ENCODE measurements at places on chromosomes 16 and 17.

GRCh38 chr17:75288770-75289114 is 491 bp downstream of the SLC25A19 start:
- H3K27me3 ChIP-seq = no peaks in the 10 kb centered on the region
- H3K27ac ChIP-seq = peak overlapping the region; percentile 50
- peaks cover 18% of the 10 kb centered on the region for H3K36me3 ChIP-seq

GRCh38 chr16:50011707-50012106 is 13.3 kb upstream of the CNEP1R1 start:
- H3K4me3 ChIP-seq = no peak overlapping the region
- no peaks in the 10 kb centered on the region for H3K36me3 ChIP-seq
- no peaks in the 10 kb centered on the region for H3K4me1 ChIP-seq
- peaks cover 3% of the 10 kb centered on the region for H3K27me3 ChIP-seq
- DNase-seq = no peak
- no peak overlapping the region for H3K27ac ChIP-seq

DNA sequence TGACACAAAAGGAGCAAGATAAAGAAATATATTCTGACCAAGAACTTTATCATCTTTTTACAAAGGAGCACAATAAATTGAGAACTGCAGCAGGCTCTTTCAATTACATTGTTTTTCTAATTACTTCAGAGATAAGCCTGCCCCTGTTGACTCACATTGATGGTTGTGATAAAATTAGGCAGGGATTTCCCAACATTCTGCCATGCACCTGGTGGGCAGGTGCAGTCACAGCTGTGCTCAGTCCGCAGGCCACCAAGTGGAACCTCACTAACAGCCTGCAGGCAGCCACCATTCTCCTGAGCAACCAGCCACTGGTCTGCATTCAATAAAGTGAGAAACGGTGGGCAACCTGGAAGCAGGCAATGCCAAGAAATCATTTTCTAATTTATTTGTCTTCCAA is 5.1 kb downstream of the FANCA start:
- H3K36me3 ChIP-seq = no peaks in the 10 kb centered on the region
- DNase-seq = no peak
- no peaks in the 10 kb centered on the region for H3K27me3 ChIP-seq
- no peaks in the 10 kb centered on the region for H3K4me1 ChIP-seq
- H3K27ac ChIP-seq = no peak overlapping the region
- no peak overlapping the region for H3K4me3 ChIP-seq

- no peak for DNase-seq
- H3K4me3 ChIP-seq = no peak overlapping the region
- no peaks in the 10 kb centered on the region for H3K36me3 ChIP-seq
- no peak overlapping the region for H3K27ac ChIP-seq
- no peaks in the 10 kb centered on the region for H3K27me3 ChIP-seq
Measured at GRCh38 chr16:78034530-78034929, 12.2 kb downstream of the CLEC3A start.

DNA sequence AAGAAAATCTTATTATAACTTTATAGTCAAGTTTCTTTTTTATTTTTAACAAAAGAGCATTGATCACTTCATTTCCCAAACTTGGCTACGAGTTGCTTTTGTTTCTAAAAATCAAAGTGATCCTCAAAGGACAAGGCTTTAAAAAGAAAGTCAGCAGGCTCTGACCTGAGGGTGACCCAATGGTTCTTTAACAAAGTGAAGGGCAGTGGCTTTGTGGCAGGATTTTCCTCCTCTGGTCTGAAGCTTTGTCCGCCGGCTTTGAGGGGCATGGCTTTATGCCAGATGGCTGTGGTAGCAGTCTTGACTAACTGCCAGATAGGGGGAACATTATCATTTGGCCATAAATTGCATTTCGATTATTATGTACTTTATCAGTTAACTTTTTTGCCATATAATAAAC is 28.5 kb downstream of the IQCK start:
- no peak for DNase-seq
- H3K4me1 ChIP-seq = no peaks in the 10 kb centered on the region
- H3K4me3 ChIP-seq = no peak overlapping the region
- no peak overlapping the region for H3K27ac ChIP-seq
- no peaks in the 10 kb centered on the region for H3K27me3 ChIP-seq
- H3K36me3 ChIP-seq = no peaks in the 10 kb centered on the region

DNA sequence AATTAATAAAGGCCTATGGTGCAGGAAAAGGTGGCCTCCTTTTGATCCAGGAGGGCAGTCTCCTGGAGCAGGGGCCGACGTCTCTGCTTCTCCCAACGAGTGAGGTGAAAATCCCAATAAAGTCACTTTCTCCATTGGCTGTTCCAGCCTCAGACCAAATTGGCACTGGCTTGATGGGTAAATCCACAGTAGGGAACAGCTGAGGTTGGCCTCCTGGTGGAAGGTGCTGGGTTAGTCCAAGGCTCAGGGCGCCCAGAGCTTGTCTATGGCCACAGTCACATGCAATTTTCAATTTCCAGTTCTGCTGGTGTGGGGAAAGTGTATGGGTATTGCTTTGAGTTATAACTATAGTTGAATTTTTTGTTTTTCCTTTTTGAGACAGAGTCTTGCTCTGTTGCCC is 79.0 kb downstream of the NETO2 start:
- no peak for DNase-seq
- H3K4me1 ChIP-seq = no peaks in the 10 kb centered on the region
- H3K27me3 ChIP-seq = no peaks in the 10 kb centered on the region
- H3K27ac ChIP-seq = no peak overlapping the region
- no peaks in the 10 kb centered on the region for H3K36me3 ChIP-seq
- H3K4me3 ChIP-seq = no peak overlapping the region

- H3K27ac ChIP-seq = no peak overlapping the region
- no peaks in the 10 kb centered on the region for H3K27me3 ChIP-seq
- peaks cover 30% of the 10 kb centered on the region for H3K36me3 ChIP-seq
- H3K4me1 ChIP-seq = no peaks in the 10 kb centered on the region
- DNase-seq = no peak
Measured at GRCh38 chr17:30524847-30525246, 47.6 kb downstream of the GOSR1 start.

DNA sequence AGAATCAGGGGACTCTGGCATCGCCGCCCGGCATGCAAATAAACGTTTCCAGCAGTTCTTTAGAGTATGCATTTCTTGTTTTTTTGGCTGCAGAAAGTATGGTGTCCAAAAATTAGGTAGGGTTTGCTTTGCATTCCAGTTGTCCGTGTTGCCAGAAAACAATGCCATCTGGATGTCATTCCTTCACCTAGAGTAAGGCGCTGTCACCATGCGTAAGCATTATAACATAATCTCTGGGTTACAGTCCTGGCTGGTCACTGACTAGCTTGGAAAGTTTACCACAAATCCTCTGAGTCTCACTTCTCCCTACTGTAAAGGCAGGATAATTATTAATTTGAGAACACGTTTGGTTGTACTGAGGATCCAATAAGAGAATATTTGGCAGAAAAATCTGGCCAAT is 457.7 kb downstream of the XYLT1 start:
- H3K4me3 ChIP-seq = no peak overlapping the region
- no peaks in the 10 kb centered on the region for H3K36me3 ChIP-seq
- no peaks in the 10 kb centered on the region for H3K27me3 ChIP-seq
- H3K27ac ChIP-seq = peak overlapping the region; percentile 92
- DNase-seq = no peak
- peaks cover 13% of the 10 kb centered on the region for H3K4me1 ChIP-seq

- no peak overlapping the region for H3K4me3 ChIP-seq
- no peak for DNase-seq
- H3K4me1 ChIP-seq = no peaks in the 10 kb centered on the region
- no peaks in the 10 kb centered on the region for H3K27me3 ChIP-seq
- no peaks in the 10 kb centered on the region for H3K36me3 ChIP-seq
Measured at GRCh38 chr17:32588982-32589381, 102.2 kb downstream of the CDK5R1 start.

DNA sequence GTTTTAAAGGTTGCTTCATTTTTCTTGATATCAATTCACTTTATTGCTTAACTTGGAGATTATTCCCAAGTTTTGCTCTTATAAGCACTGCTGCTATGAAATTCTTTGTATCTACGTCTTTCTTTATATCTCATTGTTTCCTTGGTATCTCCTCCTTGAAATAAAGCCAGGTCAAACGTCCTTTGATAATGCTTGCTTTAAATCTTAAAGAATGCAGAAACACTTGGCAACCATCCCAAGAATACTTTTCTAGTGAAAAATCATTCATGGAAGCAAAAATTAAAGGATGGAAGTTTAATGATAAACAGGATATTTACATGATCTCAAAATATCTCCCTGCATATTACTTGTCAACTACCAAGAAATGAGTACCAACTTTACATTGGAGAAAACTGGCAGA is 175.2 kb downstream of the CPPED1 start:
- no peak overlapping the region for H3K27ac ChIP-seq
- no peaks in the 10 kb centered on the region for H3K36me3 ChIP-seq
- no peaks in the 10 kb centered on the region for H3K4me1 ChIP-seq
- no peak for DNase-seq

GRCh38 chr17:35094902-35095301 is 24.8 kb downstream of the RAD51D start:
- H3K27ac ChIP-seq = no peak overlapping the region
- H3K27me3 ChIP-seq = no peaks in the 10 kb centered on the region
- peaks cover 2% of the 10 kb centered on the region for H3K36me3 ChIP-seq
- DNase-seq = no peak
- peaks cover 8% of the 10 kb centered on the region for H3K4me1 ChIP-seq
- no peak overlapping the region for H3K4me3 ChIP-seq

GRCh38 chr16:8867216-8867931 is 1.4 kb downstream of the CARHSP1 start:
- peaks cover 62% of the 10 kb centered on the region for H3K4me1 ChIP-seq
- no peak for DNase-seq
- H3K27ac ChIP-seq = peak overlapping the region; percentile 14
- H3K36me3 ChIP-seq = no peaks in the 10 kb centered on the region
- no peaks in the 10 kb centered on the region for H3K27me3 ChIP-seq
- H3K4me3 ChIP-seq = peak overlapping the region; percentile 90

DNA sequence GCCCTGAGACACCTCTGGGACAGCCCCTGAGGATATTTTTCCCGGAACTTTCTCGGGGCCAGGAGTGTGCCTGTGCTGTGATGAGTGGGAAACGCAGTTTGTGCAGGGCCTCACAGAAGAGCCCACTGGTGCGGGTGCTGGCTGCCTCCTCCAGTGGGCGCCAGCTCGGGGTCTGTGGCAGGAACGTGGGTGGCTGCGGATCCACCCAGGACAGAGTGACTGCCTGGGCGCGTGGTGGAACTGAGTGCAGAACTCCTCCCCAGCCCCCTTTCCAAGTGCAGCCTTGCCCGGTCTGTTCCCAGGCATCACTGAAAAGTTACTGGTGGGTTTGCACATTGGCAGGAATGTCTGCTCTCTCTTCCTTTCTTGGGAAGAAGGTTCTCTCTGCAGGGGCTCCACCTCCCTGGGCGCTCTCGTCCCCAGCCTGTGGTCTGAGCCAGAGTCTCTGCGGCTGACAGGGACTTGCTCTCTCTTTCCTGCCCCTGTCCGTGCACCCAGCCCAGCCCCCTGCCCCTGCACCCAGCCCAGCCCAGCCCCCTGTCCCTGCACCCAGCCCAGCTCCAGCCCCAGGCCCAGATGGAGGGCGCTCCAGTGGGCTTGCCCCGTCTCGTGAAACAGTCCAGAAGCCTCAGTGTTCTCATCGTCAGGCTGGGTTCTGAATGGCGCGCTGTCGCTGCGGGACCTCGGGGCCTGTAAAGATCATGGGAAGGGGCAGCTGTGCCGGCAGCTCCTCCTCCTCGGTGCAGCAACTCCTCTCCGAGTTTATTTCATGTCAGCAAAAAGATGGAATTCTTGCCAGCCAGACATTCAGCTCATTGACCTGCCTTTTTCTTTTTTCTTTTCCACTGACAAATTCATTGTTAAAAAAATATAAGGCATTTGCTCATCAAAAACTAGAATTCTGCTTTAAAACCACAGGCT is 117.5 kb downstream of the BANP start:
- no peak for DNase-seq
- no peaks in the 10 kb centered on the region for H3K4me1 ChIP-seq
- H3K27me3 ChIP-seq = no peaks in the 10 kb centered on the region

DNA sequence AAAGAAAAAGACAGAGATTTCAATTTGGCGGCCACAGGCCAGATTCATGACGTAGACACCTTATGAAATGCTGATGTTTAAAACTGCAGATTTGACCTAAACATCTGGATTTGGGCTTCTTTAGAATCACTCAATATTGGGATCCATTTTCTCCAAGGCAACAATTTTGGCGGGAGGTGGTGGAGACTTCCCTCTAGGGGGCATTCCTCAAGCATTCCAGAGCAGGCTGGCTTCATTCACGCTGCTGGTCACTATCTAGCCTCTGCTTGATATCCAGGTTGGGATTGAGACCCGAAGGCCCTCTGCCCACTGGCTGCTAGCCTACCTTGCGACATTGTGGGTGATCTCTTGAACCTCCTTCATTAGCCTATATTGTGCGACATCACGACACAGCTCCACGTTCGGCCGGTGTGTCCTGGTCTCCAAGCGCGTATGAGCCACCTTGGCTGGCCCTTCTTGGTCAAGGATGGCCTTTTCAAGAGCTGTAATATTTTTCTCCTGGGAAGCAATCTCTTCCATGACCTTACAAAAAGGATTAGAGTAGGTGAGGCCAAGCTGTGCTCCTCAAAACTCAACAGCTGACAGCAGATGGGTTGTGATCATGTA is 24.5 kb downstream of the FBXO39 start:
- no peaks in the 10 kb centered on the region for H3K36me3 ChIP-seq
- no peak overlapping the region for H3K27ac ChIP-seq
- no peak overlapping the region for H3K4me3 ChIP-seq
- H3K4me1 ChIP-seq = no peaks in the 10 kb centered on the region

- DNase-seq = no peak
- no peak overlapping the region for H3K4me3 ChIP-seq
- no peaks in the 10 kb centered on the region for H3K36me3 ChIP-seq
- no peak overlapping the region for H3K27ac ChIP-seq
- no peaks in the 10 kb centered on the region for H3K4me1 ChIP-seq
Measured at GRCh38 chr16:57785385-57785784, 16.9 kb downstream of the KIFC3 start.

DNA sequence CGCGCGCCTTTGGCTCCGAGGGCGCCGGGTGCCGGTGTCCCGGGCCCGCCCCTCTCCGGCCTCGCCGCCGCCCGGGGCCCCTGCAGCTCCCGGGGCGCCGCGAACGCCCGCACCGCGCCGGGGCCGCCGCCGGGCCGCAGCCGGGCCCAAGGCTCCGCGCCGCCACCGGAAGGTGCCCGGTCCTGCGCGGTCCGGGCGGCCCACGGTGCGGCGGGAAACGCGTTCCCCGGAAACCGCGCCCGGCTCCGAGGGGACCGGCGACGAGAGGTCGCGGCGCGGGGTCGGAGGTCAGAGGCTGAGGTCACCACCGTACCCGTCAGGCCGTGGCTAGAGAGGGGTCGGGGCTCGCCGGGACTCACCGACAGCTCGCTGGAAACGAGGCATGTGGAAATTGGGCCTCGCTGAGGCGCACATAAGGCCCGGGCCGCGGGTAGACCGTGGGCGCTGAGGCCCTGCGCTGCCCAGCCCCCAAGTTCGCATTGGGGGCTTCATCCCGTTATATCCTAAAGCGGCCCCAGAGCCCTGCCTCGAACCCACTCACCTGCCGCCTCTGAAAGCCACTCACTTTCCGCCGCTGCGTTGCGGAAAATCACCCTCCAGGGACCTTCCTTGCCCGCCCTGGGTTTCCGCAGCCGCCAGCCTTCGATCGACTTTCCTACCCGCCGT is at the start of gene DUS1L:
Gene DUS1L (minus strand): TSS at position 167 of the 666 bp plus-strand sequence. CDS start 745 bp downstream, outside the sequence.
- no peaks in the 10 kb centered on the region for H3K27me3 ChIP-seq
- peak within 1 kb of the TSS; percentile 91 for H3K27ac ChIP-seq
- H3K4me3 ChIP-seq = peak within 1 kb of the TSS; percentile 86
- peak; percentile 59 for DNase-seq
- peaks cover 39% of the 10 kb centered on the region for H3K4me1 ChIP-seq
- H3K36me3 ChIP-seq = peaks cover 24% of the 10 kb centered on the region

GRCh38 chr17:21375162-21375560 is 996 bp upstream of the KCNJ12 start:
- H3K36me3 ChIP-seq = no peaks in the 10 kb centered on the region
- H3K4me3 ChIP-seq = no peak overlapping the region
- H3K27ac ChIP-seq = no peak overlapping the region
- peaks cover 78% of the 10 kb centered on the region for H3K27me3 ChIP-seq

All from T-cell (primary cell).